CD4-positive, alpha-beta T cell treated with Interleukin-21 for 1 hour (primary cell): ENCODE measurements at places on chromosomes 16 and 17.

GRCh38 chr17:32722733-32723132, 154.2 kb downstream of the MYO1D start:
- no peak for DNase-seq

DNA sequence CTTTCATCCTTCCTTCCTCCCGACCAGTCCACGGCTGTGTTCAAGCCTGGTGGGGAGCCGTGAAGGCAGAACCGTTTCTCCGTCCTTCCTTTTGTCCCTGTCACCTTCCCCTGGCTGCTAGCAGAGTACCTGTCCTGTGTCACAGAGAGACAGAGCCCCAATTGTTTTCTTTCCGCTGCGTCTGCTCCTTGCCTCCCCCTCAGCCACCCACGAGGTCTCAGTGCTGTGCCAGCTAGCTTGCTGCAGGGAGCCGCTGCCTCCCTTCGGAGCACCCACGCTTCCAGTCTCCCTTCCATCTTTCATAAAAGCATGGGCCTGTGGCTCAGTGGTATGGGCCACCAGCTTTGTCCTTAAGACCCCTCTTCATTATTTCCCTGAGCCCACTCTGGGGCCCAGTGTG, 62.2 kb downstream of the MPRIP start:
- DNase-seq, result no peak

- no peak for DNase-seq
Measured at GRCh38 chr17:58283674-58284612, 3.2 kb upstream of the MPO start.

- DNase-seq, result peak; percentile 62
Measured at GRCh38 chr17:28384281-28385036, 13.0 kb downstream of the SARM1 start.

GRCh38 chr17:38982858-38983746, 15.9 kb upstream of the FBXO47 start:
- peak; percentile 76 for DNase-seq

- DNase-seq, result no peak
Measured at GRCh38 chr17:50882851-50883250, 16.7 kb upstream of the TOB1 start.

DNA sequence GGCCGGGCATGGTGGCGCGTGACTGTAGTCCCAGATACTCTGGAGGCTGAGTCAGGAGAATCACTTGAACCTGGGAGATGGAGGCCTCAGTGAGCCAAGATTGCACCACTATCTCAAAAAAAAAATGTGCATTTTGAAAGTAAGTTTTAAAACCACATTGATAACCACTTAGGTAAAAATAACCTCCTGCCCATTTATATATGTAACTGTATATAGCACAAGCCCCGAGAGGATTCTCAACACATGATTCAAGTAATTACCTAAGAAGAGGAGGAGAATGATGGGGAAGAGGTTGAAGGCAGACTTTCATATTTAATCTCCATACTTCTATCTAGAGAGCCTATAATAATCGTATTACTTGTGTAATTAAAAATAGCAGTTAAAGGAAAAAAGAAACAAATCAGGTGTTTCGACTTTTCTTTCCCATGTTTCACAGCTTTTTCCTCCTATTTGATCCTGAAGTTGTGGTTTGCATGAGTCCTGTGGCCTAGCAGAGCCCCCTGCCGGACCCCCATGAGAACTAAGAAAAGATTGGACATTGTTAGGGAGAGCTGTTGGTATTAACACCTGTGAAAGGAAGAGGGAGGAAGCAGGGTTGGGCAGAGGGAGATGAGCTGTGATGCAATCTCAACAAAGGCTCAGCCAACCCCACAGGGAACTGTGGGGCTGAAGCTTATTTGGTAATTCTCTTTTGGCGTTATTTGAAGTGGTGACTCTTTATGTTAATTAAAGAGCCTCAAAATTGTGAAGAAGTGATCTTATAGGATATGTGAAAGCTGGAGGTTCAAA, 22.1 kb downstream of the PMFBP1 start:
- no peak for DNase-seq

- no peak for DNase-seq
Measured at GRCh38 chr16:85289760-85290625, 177.7 kb upstream of the CIBAR2 start.

GRCh38 chr16:30559690-30560089, 1.5 kb upstream of the ZNF764 start:
- no peak for DNase-seq

DNA sequence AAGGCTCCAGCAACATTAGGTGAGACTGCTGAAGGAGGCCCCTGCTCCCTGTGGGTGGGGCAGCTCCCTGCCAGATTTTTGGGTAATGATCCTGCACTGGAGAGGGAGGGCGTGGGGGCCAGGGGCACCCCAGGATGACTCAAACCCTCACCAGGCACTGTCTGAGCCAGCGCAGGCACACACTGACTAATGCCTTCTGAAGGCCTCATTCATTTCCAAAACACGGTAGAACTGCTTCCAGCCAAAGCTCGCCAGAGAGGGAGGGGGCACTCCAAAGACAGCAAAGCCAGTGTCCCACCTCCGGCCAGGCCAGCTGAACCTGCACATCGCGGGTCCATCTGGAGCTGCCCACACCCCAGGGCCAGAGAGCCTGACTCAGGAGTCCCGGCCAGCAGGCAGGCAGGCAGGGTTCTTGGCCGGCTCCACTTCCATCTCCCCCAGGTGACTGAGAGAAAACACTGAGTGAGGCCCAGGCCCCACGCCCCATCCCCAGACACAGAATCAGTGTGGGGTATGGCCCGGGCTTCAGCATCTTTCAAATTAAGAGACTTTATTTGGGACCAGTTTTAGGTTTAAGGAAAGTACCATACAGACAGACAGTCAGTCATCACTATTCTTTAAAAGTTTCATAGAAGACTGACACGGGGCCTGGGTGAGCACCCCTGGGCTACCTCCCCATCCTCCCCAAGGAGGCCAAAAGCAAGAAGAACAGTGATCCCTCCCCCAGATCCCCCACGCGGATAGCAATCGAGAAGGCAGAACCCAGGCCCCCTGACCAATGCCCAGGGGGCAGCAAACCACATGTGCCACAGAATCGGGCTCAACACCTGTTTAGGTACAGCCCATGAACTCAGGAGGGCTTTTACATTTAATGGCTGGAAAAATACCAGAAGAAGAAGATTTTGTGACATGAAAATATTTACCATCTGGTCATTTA, 2.3 kb downstream of the PIEZO1 start:
- DNase-seq, result no peak

- no peak for DNase-seq
Measured at GRCh38 chr17:12735517-12735916, 53.8 kb upstream of the ARHGAP44 start.

DNA sequence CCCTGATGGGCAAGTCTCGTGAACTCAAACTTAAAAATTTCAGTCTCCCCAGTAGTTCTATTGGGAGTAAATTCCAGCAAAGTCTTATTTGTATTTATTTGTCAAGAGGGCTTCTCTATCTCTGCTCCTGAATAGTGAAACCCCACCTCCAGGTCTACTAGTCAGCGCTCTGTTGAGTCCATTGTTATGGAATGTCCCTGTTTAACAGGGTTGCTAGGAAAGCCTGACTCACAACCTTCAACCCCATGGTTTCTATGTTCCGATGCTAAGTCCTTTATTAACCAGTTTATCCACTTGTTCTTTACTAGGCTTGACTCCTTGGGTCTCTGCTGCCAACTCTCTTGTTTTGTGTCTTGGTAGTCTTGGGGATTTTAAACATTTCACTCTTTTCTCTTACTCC, 250.7 kb upstream of the MYOCD start:
- DNase-seq, result no peak

DNA sequence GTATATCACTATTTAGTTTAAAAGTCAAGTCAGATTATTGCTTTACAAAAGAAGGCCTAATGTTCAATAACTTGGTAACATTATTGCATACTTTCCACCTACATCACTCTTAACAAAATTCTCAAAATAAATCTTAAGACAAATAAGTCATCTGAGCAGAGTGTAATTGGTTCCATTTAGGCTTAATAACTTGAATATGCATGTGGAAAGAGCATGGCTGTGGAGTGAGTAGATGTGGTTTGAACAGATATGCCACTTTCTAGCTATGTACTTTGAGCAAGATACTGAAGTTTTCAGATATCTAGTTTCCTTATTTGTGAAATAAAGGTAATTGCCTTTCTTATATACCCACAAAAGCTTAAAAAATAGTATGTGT, 6.7 kb upstream of the EVI2A start:
- DNase-seq, result no peak

- DNase-seq, result no peak
Measured at GRCh38 chr17:48523010-48523409, 7.8 kb downstream of the HOXB1 start.

- no peak for DNase-seq
Measured at GRCh38 chr17:64402469-64402868, 11.8 kb upstream of the PECAM1 start.

DNA sequence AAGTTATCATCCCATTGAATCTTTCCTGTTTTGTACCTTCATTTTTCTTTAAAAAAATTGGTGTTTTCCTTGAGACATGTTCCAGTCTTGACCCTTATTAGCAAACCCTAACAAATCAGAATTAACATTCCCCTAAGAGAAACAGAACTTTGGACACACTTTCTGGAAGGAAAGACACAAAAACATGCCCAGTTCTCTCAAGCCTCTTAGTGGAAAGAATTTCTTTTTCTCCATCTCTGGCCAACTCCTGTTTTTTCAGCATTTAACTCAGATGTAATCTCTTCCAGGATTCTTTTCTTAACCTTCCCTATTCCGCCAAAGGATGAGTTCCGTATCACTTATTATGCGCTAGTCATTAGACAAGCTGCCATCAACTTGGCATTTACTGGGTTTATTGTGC, 23.9 kb upstream of the CDH8 start:
- DNase-seq, result no peak

GRCh38 chr17:64200080-64201032, 62.7 kb downstream of the TEX2 start:
- no peak for DNase-seq

DNA sequence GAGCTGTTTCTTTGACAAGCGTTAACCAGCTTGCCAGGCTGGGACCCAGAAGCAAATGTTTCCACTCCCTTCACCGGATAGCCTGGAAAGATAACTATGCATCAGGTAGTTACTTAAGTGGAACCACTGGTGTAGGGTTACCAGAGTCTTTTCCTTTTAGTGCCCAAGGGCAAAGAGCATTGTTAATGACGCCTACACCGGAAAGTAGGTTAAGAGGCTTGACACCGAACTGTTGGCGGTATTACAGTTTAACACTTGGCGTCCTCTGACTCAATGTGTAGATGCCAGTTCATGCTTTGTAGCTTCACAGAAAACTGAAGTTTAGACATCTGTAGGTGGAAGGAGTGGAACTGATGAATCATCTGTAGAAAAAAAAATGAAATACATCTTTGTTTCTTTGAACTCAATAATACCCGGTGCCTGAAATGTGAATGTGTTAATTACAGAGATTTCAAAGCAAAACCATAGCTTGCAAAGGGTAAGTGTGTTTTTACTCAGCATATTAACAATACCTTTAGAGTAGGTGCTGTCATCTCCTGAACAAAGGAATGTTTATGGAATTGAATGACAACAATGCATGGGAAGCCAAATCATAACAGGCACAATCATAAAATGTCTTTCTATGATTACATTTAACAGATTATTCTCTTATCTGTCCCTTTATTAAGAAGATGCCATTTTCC, 426.7 kb upstream of the SALL1 start:
- DNase-seq, result no peak

DNA sequence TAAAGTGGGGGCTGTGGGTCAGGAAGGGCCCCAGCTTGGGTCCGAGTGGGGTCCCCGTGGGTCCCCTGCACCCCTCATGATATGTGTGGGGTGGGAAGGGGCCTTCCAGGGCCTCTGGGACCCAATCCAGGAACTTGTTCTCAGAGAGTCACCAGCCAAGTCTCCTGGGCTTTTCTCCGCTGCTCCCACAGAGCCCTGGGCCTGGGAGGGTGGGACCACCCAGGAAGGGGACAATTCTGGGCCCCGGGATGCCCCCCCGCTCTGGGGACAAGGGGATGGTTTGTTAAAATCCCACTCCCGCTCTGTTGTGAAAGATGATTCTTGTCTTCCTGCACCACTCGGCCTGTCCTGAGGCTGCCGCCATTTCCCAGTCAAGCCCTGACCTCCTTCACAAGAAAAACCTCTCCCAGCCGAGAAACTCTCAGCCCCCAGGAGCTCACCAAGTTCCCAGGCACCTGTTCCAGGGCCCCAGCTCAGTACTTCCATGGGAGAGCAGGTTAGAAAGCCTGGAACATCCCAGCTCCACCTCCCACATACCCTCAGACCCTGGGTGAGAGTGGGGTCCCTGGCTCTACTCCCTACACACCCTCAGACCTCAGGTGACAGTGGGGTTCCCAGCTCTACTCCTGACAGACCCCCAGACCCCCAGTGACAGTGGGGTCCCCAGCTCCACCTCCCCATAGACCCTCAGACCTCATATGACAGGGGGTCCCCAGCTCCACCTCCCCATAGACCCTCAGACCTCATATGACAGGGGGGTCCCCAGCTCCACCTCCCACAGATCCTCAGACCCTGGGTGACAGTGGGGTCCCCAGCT, 75.1 kb downstream of the METRNL start:
- no peak for DNase-seq

GRCh38 chr17:55545806-55546205, 34.6 kb upstream of the SMIM36 start:
- no peak for DNase-seq

DNA sequence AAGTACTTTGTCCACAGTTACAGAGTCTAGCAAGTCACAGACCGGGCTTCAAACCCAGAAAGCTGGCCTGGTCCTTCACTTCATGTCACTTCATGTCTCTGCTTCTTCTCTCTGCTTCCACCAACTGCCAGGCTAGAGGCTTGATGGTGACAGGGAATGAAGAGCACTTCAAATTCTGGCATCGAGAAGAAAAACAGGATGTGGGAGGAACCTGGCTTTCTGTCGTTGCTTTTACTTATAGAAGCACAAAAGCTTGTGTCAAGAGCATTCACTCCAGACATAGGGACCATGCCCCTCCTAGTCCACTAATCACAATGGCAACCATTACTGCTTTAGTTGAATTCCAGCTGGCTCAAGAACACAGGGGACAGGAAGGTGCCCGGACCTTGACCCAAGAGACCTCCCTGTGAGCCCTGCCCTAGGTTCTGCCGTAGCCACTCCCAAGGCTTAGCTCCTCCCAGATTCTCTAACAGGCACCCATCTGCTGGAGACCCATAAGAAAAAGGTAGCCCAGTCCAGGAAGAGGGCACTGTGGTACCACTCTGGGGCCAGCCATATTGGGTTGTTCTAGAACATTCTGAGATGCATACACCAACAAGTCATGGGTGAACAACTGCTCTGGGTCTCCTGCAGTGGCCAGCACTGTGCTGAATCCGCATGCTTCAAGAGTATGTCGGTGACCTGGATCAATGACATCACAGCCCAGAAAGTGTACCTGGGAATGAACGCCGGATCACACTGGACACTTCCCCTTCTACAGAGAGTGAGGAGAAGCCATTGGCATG, 181.8 kb downstream of the C16orf95 start:
- DNase-seq, result no peak

- DNase-seq, result no peak
Measured at GRCh38 chr17:77602883-77603640, 355.4 kb upstream of the TNRC6C start.

- DNase-seq, result no peak
Measured at GRCh38 chr16:11067266-11067665, 122.9 kb downstream of the CLEC16A start.
